ENCODE measurements at places on chromosomes 4 and X.

DNA sequence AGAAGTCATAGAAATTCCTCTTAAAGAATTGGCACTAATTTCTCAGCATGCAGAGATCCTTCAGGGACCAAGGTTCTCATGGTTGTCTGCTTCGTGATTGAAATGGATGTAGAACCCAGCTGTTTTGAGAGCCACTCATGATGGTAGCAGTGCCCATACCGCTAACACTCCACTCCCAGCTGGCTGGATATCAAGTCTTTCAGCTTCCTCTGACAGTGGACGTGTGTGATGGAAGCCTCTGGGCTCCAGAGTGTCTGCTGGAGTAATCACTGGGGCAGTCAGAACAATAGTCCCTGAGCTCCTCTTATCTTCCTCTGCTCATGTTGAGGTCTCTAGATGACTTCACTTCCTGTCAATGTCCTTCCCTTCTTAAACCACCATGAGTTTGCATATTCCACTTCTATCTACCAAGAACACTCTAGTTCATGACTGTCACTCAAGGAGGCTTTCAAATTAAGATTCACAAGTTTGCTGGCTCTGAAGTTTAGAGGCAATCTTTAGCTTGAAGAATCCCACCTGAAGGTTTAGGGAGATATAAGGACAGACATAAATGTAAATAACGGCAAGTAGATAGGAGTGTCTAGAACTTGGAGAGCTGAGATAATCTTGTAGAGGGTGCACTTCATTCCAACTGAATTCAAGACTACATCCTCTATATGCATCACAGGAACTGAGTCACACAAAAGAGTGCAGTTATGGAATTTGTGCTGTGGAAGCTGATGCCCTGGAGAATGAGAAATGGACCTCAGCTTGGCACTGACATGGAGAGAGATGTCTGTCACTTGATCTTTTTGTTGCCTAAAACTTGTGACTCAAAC, 64.5 kb upstream of the WDR1 start:
- DNase-seq, result no peak

GRCh38 chrX:9286234-9286633, 178.6 kb upstream of the TBL1X start:
- no peak for DNase-seq

DNA sequence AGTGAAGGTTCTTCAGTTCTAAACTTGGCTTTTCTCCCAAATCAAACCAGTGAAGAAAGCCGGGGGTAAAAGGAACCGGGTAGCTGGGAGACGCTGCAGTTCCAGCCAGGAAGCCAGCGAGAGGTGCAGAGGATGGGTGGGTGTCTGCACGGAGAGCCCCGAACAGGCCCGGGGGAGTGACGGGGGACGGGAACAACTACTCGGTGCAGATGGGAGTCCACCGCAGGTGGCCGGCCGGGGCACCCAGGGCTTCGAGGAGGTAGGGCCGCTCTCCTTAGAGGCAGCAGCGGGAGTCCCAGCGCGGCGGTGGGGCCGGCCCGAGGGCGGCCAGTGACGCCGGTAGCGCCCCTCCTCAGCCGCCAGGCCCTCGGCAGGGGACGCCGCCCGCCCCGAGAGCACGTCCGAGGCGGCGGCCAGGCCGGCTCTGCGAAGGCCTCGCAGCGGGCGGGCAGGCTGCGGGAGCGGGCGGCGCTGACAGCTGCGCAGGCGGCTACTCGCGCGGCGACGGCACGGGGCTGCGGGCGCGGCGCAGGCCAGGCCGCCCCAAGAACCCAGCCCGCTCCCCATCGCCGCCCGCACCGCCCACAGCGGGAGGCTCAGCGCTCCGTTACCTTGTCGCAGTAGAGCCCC, 449 bp downstream of the FBXL5 start:
- DNase-seq, result peak; percentile 50

GRCh38 chrX:134604701-134605311, 53.5 kb downstream of the PLAC1 start:
- no peak for DNase-seq

GRCh38 chr4:110663738-110664444, 41.0 kb upstream of the PITX2 start:
- DNase-seq, result peak; percentile 80

- DNase-seq, result no peak
These were observed 679.2 kb downstream of the NLGN4X start for GRCh38 chrX:5549512-5549911.

DNA sequence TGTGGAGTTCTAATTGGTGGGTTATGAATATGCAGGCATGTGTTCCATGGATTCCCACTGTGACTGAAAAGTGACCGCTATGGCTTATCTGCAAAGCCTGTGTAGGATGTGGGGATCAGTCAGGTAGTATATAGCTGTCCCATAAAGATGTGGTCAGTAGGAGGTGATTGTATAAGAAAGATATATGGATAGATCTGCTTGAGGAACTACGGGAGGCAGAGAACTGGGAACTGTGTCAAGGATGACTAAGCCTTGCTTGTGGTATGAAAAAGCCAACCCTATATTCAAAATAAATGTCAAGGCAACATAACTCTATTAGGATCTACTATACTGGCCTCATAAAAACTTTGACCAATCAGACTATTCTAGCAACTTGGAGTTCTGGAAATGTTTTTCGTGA, 185.2 kb downstream of the KLHL4 start:
- no peak for DNase-seq

- no peak for DNase-seq
These were observed 12.8 kb downstream of the CTBP1 start for GRCh38 chr4:1236103-1236641.

DNA sequence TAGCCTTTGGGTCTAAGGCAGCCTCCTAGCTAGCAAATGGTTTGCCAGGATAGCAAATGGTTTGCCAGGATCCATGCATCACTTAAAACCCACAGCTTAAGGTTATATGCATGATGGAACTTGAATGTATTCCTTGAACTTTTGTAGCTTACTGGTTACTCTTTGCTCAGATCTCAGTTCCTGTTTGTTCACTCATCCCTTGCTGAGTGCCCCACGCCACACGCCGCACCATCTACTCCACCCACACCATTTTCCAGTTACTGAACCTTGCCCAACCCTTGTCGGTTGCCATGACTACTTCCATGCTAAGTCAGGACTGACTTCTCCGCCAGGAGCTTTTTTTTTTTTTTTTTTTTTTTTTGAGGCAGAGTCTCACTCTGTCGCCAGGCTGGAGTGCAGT, 29.5 kb upstream of the XIAP start:
- peak; percentile 88 for DNase-seq

GRCh38 chr4:180028682-180029081, 2214.5 kb upstream of the TENM3 start:
- DNase-seq, result peak; percentile 63

- no peak for DNase-seq
These were observed 197.8 kb downstream of the PDGFC start for GRCh38 chr4:156773648-156774357.

- no peak for DNase-seq
These were observed 49.5 kb downstream of the GPR50 start for GRCh38 chrX:151225843-151226242.

DNA sequence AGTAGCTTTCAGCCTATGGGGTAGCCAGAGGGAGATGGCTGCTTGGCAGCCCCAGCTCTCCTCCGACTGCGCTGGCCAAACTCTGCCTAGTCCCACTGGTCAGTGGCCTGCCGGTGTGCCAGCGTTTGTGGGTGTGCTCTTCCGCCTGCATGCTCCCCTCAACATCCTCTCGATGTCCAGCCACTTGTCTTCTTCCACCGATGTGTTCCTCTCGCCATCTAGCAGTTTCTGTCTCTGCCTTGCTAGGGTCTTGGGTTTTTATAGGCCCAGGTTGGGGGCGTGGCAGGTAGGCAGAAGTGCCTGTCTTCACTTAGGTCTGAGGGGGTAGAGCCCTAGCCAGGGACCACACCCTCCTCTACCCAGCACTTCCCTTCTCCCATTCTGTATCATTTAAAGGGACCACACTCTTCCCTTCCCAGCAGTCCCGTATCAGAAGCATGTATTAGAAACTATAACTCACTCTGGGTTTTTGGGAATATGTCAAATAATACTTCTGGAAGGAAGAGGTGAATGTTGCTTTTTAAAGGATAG, 124.4 kb downstream of the KDM6A start:
- no peak for DNase-seq

DNA sequence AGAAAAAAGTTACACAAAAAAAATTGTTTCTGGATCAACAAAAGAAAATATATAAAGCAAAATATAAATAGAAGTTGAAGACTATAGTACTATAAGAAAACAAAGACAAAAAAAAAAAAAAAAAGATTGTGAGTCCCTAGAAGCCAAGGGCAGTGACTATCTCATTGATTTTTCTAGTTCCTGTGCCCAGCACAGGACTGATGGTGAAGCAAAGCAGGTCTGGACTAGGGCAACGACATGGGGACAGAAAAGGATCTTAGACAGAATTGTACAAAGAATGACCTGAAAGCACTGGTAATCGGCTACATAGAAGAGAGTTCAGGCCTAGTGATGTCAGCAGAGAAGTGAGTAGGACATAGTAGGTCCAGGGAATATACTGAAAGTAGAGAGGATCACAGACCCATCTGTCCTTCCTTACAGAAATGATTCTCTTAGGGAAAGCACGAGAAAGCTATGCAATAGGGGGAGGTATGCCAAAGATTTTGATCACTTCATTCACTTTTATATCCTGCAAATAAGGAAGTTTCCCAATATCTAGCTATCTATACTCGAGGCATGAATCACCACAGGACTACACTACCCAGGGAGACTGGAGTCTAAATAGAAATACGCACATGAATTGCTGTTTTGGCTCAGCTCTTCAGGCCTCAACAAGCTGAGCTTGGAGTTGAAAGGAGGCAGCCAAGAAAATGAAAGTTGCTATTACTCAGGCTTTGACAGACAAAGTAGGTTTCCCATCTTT, 230.9 kb upstream of the GPC4 start:
- DNase-seq, result no peak

DNA sequence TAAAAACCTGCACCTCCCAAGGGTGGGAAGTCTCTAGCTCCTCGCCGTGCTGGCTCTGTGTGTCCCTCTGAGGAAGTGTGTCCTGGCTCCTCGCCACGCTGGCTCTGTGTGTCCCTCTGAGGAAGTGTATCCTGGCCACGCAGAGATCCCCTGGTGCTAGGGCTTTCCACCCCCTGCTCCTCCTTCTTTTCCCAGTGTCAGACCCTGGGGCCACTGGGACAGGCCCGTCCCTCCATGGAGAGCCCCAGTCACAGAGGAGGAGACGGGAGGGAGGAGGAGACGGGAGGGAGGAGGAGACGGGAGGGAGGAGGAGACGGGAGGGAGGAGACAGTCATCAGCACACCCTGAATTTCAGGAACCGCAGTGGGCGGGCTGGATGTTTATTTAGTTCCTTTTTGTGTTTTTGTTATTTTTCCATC, 53.8 kb upstream of the HGFAC start:
- no peak for DNase-seq

DNA sequence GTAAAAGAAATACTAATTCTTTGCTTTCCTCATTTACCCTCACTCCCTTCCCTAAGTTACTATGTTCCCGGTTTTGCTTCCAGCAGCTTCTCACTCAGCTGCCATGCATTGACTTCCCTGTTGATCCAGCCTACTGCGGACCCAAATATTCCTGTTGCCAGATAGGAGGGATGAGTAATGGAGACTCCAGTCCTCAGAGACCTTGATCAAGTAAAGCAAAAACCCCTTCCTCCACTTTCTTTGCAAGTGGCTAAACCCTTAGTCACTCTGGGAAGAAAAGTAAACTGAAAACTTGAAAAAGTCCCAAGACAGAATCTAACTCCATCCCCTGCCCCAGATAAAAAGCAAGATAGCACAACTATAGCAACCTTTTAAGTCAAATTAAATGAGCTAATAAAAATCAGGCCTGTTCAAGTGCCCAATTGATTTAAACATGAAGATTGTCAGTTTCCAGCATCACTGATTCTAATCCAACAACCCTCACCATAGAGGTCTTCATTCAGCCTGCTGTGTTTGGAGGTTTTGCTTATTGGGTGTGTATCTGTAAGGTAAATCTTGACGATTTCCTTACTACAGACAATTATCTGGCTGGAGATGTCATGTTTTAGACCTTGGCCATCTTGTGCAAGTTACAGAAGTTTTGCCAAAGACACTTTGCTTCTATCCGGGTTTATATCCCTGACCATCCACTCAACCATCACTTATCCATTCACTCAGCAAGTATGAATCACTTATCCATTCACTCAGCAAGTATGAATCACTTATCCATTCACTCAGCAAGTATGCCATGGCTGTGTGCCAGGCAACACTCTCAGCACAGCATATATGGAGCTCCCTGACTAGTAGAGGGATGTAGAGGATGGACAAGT, 17.6 kb downstream of the FGFBP1 start:
- DNase-seq, result peak; percentile 71

DNA sequence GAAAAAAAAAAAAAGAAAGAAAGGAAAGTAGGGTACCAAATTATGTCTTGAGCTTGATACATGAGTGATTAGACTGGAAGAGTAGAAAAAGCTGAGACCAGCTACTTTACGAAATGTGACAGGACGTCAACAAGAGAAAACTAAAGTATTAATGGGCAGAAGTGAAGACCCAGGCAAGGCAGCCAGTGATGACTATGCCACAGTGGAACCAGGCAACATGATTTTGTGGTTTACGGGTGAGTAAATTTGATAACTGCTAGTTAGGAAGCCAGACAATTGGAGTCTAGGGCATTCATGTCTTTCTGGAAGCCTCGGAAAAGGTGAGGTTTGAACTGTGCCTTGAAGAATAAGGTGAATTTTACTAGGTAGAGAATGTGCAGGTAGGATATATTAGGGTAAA, 326.4 kb downstream of the TENM3 start:
- no peak for DNase-seq

DNA sequence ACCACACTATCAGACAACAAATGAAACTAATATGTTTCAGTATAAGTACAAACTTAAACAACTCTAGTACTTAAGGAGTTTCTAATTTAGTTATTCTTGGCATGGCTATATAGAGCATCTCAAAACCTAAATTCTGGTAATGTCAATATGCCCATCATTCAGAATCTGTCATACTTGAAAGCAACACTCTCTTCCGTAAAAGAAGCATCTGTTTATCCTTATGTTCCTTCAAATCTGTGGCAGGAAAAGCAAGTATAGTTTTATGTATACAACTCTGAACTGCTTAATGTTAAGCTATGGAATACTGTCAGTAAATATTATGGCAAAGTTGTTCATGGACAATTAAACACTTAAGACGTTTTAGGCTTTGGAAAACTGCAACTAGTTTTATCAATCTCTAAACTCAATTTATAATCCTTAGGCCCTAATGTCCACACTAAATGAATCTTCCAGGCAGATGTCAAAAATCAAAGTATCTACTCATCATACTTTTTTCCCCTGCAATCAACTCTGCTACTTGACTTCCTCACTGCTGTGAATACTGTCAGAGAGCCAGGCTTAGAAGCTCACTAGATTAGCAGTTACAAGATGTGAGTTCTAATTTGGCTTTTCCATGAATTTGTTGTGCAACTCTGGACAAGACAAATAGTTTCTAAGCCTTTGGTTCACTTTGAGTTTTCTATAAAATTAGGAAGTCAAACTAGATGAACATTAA, 109.4 kb downstream of the SCLT1 start:
- no peak for DNase-seq

- DNase-seq, result no peak
These were observed 104.8 kb upstream of the ENPEP start for GRCh38 chr4:110371016-110371770.

- no peak for DNase-seq
These were observed 614.3 kb downstream of the FAM133A start for GRCh38 chrX:94288325-94288724.

DNA sequence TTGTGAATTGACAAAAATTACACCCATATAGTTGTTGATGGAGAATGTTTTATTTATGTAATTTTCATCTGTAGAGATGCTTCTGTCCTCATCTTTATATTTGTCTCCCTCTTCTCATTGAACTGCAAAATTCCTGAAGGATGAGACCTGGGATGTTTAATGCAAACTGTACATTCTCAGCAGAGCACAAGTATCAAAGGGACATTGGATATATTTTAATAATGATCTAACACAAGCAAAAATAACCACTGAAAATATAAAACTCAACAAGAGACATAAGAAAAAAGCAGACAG, 28.6 kb downstream of the UGDH start:
- no peak for DNase-seq

Data from HT-29 (cell line).